ENCODE measurements at places on chromosomes 12 and 14.

DNA sequence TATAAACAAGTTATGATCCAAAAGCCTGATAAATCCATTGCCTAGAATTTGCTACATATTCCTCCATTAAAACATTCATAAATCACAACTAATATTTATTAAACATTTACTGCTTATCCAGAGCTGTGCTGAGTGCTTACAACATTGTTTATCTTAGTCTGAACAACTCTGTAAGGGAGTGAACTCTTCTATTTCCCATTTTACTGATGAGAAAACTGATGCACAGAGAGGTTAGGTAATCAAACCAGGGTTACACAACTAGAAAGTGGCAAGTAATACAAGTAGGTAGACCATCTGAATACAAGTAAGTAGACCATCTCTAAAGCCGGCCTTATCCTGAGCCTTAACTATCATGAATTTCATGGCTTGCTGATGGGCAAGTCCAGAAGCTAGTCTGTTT lies 39.5 kb downstream of the WASHC3 start:
- DNase-seq: no peak

DNA sequence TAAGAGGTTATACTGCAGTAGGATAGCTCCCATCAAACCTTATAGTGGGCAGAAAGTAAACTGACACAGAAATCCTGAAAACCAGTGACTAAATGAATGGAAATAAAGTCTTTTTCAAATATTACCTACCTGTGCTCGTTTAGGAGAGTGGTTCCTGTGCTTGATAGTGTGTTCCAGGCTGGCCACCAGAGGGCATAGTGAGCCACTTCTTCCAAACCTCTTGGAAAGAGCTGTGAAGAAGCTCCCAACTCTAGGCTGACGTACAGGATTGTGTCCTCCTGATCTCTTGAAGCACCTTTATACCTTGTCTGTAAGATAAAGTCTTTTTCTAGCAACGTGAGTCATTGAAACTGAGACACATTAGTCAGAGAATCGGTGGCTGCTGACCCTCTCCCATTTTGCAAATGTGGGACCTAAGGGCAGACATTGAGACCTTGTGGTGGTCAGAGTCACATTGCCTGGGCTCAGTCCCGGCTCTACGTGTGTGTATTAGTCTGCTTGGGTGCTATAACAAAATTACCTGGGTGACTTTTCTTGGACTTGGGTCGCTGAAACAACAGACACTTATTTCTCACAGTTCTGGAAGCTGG lies 17.6 kb downstream of the TDP1 start:
- peak; percentile 62 for DNase-seq

DNA sequence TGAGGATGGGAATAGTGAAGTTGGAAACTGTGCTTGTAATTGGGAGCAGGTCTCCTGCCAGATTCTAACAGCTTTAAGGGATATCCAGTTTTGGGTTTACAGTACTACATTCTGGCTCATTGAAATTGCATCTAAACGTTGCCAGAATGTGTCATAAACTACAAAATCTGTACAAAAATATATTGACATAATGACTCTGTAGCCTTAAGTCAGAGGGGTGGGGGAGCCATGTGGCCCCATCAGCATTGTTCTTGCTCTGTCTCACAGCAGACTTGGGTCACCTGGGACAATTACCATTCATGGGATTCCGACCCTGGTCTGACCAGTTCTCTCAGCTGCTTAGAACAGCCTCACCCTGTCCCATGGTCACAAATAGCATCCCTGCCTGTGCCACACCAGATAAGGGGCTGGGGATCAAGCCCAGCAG lies 43.3 kb upstream of the MED13L start:
- no peak for DNase-seq

- DNase-seq: no peak
These were observed 225.2 kb downstream of the ETNK1 start for GRCh38 chr12:22850185-22850584.

DNA sequence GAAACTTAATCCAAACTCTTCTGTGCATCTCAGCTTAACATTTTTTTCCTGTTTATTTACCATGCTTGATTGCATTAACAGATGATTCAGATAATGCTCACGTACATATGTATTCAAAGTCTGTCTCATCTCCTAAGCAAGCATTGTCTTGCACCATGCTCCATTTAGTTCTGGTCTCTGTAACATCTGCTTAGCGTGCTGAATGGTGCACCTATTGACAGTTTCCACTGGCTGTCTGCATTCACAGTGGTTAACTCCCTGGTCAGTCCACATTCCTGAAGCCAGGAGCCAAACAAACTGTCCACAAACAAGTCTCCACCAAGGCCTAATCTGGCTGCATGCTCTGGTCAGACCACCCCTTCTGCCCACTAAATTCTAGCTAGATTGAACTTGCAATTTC lies 83.9 kb downstream of the KNTC1 start:
- DNase-seq: no peak

GRCh38 chr14:64968167-64968566 lies 4.0 kb downstream of the RAB15 start:
- no peak for DNase-seq

- no peak for DNase-seq
These were observed 300.5 kb downstream of the PRKD1 start for GRCh38 chr14:29627137-29627536.

DNA sequence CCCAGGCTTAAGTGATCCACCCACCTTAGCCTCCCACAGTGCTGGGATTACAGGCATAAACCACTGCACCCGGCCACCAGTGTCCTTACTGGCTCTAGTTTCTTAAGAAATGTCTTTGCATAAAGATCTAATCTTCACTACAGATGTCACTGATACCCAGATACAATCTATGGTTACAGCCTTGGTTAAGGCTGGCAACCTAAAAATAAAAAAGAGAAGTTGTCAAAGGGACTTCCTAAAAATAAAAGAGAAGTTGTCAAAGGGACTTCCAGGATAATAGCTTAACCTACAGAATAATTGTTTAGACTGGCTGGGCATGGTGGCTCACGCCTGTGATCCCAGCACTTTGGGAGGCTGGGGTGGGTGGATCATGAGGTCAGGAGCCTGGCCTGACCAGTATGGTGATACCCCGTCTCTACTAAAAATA lies 27.6 kb downstream of the ETFBKMT start:
- no peak for DNase-seq

- DNase-seq: no peak
These were observed 443.9 kb downstream of the TMEM132D start for GRCh38 chr12:129459886-129460285.

GRCh38 chr14:104428333-104428851 lies 151.2 kb upstream of the C14orf180 start:
- no peak for DNase-seq

- no peak for DNase-seq
These were observed 257.6 kb downstream of the EGLN3 start for GRCh38 chr14:33693237-33693636.

- no peak for DNase-seq
These were observed 71.9 kb downstream of the SDR9C7 start for GRCh38 chr12:56862264-56862663.

DNA sequence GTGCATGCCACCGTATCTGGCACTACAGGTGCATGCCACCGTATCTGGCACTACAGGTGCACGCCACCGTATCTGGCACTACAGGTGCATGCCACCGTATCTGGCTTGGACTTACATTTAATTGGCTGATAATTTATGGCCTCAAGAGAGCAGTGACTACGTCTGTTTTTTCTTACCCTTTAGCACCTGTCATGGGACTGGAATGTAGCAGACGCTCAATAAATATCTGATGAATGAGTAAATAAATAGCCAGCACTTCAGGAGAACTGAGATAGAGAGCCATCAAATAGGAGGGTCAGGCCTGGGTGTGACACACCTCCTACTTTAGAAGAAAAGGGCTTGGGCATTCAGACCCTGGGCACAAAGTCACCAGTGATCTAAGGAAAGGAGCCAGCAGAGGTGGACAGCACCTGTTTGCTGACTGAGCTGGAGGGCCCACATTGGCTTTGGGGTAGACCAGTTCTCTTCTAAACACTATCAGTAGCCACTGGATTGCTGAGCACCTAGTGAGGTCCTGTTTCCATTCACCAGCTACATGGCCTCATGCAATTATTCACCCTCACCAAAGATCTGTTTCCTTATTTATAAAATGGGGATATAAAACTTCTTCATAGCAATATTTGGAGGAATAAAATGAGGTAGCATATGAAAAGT lies 50.1 kb downstream of the RFX4 start:
- no peak for DNase-seq

GRCh38 chr12:75820071-75820470 lies 211.5 kb downstream of the PHLDA1 start:
- DNase-seq: no peak

DNA sequence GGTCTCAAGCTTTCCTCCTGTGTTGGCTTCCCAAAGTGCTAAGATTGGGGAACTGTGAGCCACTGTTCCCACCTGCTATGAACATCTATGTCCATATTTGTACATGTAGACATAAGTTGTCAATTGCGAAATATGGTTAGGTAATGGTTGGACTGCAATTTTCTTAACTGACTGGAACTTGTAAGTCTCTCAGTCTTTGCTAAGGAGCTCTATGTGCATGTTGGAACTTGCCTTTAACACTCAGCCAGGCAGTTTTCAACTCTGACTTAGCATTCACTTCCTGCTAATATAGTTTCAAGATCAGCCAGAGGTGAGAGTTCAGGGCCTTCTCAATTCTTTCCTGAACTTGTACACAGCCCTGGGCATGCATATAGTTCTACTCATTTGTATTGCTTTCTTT lies 44.5 kb upstream of the EEA1 start:
- DNase-seq: no peak

DNA sequence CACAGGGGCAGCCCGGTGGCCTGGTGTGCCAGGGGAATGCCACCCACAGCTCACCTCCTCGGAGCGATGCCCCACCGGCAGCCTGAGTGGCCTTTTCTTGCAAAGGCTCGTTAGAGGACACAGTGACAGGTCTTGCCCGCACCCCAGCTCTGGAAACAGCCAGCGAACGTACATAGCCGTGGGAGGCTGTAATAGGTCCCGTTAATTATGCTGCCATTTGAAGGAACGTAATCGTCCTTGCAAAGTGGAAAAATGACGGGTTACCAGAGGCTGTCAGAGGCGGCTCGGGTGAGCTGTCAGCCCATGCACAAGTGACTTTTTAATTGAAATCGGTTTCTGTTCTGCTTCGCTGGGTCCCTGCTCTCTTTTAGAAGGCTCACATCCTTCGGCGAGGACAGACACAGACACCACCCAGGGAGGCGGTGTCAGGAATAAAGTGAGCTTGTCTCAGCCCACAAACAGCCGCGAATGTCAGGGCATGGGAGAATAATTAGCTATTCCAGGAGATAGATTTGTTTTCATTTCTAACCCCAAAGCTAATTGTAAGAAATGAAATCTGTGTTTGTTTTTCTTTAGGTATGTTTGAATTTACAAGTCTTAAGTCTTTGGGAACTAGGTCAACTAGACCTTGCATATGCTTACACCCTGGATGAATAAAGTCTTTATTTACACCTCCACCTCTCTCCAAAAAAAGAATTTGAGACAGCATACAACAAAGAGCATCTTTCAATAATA lies 77.2 kb upstream of the RFLNA start:
- DNase-seq: no peak

GRCh38 chr12:123263196-123263817 lies 8.3 kb downstream of the CDK2AP1 start:
- no peak for DNase-seq

- DNase-seq: peak; percentile 86
These were observed 780 bp downstream of the TBC1D15 start for GRCh38 chr12:71840231-71840847.

DNA sequence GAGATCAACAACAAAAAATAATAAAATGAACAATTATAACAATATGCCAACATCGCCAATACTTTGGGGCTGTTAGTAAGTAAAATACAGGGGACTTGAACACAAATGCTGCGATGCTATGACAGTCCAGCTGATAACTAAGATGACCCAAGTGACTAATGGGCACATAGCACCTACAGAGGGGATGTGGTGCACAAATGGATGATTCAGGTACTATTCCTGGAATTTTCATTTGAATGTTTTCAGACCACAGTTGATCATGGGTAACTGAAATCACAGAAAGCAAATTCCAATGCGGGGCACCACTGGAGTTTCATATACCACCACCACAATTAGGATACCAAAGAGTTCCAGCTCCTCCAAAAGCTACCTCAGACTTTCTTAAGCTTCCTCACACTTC lies 82.9 kb downstream of the RCOR1 start:
- DNase-seq: no peak

Data from hematopoietic multipotent progenitor cell treated with erythropoietin and hydrocortisone succinate and interleukin-3 and kit ligand, for 17 days (in vitro differentiated cells).